Fibroblast of villous mesenchyme (primary cell): ENCODE measurements at places on chromosomes 12 and 14. TPM values are rescaled to one million over a fixed set of nuclear protein-coding genes. Genes with fewer than 3 reads are reported as not detected.

GRCh38 chr12:70332236-70332635 lies 33.9 kb upstream of the KCNMB4 start:
- DNase-seq = no peak

- DNase-seq = no peak
Measured at GRCh38 chr12:105970885-105971284, 167.9 kb downstream of the NUAK1 start.

DNA sequence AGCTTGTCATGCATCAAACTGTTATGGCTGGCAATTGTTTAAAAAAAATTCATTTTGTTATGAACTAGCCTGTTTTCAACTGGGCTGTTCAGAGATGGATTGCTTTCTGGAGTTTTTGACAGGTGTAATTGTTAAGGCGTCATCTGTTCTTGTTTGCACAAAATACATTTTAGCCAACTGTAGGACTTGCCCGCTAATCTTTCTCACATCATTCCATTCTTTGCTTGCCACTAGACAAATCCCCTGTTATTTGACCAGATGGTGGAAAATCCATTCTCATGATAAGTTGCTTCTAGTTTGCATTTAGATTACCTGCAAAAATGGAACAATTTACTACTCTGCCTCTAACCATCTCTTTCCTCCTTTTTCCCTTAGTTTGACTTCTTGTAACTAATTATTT lies 114.3 kb downstream of the NPAS3 start:
- no peak for DNase-seq

- peak; percentile 73 for DNase-seq
Measured at GRCh38 chr12:106956048-106956578, 406 bp downstream of the TMEM263 start.

GRCh38 chr12:16155938-16156337 lies 121.5 kb downstream of the SLC15A5 start:
- no peak for DNase-seq

DNA sequence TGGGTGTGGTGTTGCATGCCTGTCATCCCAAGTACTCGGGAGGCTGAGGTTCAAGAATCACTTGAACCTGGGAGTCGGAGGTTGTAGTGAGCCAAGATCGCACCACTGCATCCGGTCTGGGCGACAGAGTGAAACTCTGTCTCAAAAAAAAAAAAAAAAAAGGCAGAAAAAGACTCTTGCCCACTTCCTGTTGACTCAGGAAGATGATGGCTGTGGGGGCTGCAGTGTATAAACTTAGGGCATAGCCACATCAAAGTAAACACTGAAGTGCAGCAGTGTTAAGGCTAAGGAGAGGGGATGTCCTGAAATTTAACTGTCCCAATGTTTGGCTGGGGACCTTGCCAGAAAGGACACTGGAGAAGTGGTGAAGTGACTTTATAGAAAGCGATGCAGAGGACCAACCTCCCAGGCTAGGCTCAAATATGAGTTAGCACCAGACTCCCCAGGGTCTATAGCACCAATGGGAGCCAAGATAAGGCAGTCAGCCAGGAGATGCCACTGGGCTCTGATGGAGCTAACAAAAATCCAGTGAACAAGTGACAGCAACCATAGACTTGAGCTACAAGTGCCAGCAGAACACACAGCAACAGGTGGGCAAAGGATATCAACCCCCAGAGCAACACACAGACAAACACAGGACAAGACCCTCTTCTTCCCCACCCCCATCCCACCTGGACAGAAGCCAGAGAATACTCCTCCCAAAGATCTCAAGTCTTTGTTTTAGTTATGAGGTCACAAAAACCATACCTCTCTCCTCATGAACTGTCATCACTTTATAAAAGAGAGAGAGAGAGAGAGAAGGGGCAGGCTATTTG lies 28.0 kb downstream of the NELL2 start:
- no peak for DNase-seq

The IGF1 gene
- under 0.01 and 0.64 TPM in 2 replicates for total RNA-seq
